ENCODE measurements at places on chromosomes 3 and 15. TPM values are rescaled to one million over a fixed set of nuclear protein-coding genes. Genes with fewer than 3 reads are reported as not detected.

Gene PCNP
- 63.8 TPM for total RNA-seq

Gene CISH
- 3.6 TPM for total RNA-seq

- H3K27ac ChIP-seq, result no peak overlapping the region
- H3K27me3 ChIP-seq, result no peaks in the 10 kb centered on the region
- H3K36me3 ChIP-seq, result no peaks in the 10 kb centered on the region
- peak; percentile 9 for DNase-seq
- H3K4me1 ChIP-seq, result no peaks in the 10 kb centered on the region
Observed at GRCh38 chr3:45781841-45782240, 14.5 kb downstream of the SLC6A20 start.

- no peak overlapping the region for H3K4me3 ChIP-seq
- peaks cover 3% of the 10 kb centered on the region for H3K4me1 ChIP-seq
- no peaks in the 10 kb centered on the region for H3K27me3 ChIP-seq
- no peaks in the 10 kb centered on the region for H3K36me3 ChIP-seq
- H3K27ac ChIP-seq, result peak overlapping the region; percentile 21
- no peak for DNase-seq
Observed at GRCh38 chr3:32840086-32840841, 22.5 kb downstream of the TRIM71 start.

DNA sequence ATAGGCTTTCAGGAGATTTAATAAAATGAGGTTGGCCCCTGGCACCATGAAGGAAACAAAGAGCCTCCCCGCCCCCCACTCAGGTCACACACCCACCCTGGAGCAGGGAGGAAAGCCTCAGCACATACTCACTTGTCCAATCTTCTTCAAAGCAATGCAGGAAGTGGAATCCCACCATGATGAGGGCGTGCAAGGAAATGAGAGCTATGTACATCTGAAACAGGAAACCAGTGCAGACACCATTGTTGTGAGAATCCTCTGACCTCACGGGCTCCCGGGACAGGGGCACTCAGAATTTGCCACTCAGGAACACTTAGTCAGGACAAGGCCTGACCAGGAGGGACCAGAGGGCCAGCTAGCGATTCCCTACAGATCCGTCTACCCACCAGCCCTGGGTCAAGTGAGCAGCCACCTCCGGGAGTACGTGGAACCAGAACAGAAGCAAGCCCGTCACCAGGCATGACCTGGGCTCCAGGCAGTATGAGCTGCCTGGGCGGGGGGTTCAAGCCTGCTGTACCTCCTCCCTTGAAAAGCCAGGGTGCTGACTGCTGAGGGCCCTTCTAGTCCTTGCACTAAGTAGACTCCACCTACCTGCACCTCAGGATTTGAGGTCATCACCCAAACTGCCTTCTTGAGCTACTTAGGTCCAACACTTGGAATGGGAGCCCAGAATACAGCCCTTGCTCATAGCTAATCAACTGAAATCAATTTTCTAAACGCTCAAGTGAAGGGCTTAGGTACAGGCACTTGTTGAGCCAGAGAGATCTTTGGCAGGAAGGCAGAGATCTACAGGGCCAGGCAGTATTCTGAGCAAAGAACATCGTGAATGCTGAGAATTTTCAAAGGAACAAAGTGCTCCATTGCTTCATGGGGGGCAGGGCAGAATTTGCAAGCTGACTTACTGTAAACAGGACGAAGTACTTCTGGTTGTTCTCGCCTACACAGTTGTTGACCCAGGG is 42.7 kb downstream of the ZDHHC3 start:
- peaks cover 82% of the 10 kb centered on the region for H3K36me3 ChIP-seq
- no peak overlapping the region for H3K4me3 ChIP-seq
- no peaks in the 10 kb centered on the region for H3K4me1 ChIP-seq
- DNase-seq, result no peak
- H3K27me3 ChIP-seq, result no peaks in the 10 kb centered on the region
